ENCODE measurements at places on chromosomes 3 and 15.

DNA sequence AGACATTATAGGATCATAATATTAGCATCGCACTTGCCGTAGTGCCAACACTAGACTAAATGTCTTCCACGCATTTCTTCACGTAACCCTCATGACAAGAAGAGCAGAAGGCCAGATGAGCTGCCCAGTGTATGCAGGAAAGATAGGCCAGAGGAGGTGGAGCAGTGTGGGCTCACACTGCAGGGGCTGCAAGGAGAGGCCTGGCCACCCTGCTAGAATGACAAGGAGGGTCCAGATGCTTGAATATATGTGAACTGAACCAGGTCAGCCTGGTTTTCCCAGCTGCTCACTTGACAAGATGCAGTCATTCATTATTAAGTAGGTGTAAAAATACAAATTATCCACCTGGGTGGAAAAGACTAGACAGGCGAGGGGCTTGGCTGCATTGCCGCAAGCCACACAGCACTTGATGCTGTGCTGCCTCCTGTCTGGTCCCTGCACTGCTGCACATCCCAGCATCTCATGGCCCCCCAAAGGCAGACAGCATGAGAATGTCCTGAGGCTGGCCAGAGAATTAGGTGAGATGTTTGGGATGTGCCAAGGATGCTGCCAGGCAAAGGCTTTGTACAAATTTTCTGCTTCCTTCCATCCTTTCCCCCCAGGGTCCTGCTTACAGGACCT is 115.2 kb downstream of the NTRK3 start:
- DNase-seq: no peak

DNA sequence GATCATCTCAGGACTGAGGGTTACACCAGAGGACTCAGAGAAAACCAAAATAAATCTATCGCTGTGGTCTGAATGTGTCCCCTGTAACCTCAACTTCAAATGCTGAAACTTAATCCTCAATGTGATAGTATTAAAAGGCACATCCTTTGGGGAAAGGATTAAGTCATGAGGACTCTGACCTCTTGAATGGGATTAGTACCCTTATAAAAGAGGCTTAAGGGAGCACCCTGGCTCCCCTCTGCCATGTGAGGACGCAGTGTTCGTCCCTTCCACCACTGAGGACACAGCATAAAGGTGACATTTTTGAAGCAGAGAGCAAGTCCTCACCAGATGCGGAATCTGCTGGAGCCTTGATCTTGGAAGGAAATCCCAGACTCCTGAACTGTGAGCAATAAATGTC is 39.5 kb downstream of the SRPRB start:
- DNase-seq: no peak

GRCh38 chr15:79349525-79349924 is 38.6 kb downstream of the TMED3 start:
- no peak for DNase-seq

DNA sequence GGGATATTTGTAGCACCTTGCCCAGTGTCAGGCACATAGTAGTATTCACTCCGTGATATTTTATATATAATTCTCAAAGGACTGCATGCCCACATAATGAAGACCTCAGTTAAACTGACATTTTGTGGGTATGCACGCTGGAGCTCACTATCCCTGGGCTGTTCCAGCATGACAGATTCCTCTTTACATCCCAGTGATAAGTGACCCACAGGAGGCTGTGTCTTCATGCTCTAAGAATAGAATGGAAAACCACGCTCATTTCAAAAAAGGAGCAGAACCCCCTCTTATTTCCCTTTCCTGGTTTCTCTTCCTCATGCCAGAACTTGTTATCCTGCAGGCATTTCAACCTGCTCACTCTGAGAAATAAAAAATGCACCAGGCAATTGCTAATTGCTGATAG is 717.5 kb downstream of the AGBL1 start:
- no peak for DNase-seq

GRCh38 chr3:14435175-14436014 is 33.0 kb downstream of the SLC6A6 start:
- no peak for DNase-seq

GRCh38 chr3:12235691-12236090 is 53.2 kb upstream of the PPARG start:
- peak; percentile 48 for DNase-seq

- no peak for DNase-seq
Measured at GRCh38 chr3:61769266-61769990, 208.1 kb downstream of the PTPRG start.

DNA sequence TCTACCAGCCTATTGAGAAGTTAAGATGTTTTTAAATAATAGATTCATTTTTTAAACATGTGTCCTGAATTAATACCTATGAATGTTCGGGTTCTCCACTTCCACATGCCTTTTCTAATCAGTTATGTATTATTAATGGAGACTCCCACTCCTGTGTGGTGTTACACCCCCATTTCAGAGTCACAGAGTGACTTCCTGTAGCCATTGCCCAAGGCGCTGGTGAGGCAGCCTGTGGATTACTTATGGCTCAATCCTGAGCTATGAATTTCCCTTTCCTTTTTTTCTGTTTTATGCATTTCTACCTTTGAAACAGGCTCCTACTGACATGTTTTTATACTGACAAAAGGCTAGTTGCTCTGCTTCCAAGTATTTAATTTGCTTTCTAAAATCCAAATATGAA is 162.3 kb downstream of the GABRG3 start:
- DNase-seq: no peak

GRCh38 chr3:28947751-28948150 is 333.1 kb upstream of the RBMS3 start:
- DNase-seq: no peak

- DNase-seq: no peak
Measured at GRCh38 chr15:89400116-89400781, 65.6 kb upstream of the POLG start.

DNA sequence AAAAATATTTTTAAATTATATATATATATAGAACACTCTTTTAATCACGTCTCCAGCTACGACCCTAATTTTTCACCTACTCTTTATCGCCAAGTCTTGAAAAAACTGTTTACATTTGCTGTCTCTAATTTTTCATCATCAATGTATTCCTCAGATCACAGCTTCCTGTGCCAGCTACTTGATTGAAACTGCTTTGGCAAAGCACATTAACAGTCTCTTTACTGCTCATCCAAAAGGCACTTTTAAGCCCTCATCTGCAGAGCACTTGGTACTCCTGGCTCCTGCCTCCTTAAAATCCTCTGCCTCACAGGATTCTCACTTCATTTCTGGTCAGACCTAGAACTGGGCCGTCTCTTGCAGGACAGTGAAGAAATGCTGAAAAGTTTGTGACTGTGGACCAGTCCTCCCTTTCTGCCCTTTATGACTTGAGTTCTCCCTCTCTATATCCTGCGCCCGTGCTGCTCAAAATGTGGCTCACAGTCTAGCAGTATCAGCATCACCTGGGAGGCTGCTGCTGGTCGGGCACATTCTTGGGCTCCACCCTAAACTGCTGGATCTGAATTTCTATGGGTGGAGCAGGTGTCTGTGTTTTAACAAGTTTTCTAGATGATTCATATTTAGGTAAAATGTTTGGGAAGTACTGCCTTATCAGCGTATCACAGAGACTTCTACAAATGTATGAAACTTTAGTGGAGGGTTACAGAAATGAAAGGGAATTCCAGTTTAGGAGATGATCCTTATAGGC is 196.8 kb downstream of the ADAMTSL3 start:
- DNase-seq: no peak

GRCh38 chr3:189842681-189843602 is 211.8 kb downstream of the TP63 start:
- peak; percentile 34 for DNase-seq

DNA sequence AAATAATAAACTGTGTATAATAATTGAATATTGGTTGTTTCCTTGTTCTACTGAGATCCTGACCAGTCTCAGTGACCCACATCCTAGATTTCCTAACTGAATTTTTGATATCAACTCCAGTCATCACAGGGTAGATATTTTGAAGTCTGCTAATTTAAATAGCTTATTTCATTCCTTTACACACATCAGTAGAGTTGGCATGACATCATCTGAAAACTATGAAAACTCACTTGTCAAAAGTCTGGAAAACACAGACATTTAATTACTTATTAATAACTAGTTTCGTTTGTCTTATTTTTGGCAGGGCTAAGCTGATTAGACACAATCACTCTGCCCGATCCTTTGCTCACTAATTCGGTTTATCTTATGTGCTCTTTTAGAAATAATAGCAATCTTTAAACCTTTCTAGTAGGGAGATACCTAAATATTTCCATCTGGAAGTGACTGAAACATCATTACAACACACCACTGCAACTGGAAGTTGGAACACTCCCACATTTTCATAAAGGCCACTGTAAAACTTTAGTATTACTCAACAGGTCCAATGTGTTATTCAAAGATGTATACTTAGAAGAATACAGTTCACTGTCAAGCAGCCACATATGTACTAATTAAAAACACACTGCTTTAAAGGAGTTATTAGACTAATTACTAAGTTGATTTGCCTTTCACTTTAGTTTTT is 198.4 kb upstream of the ZNF717 start:
- no peak for DNase-seq

GRCh38 chr3:64650096-64650622 is 37.6 kb downstream of the ADAMTS9 start:
- DNase-seq: no peak

DNA sequence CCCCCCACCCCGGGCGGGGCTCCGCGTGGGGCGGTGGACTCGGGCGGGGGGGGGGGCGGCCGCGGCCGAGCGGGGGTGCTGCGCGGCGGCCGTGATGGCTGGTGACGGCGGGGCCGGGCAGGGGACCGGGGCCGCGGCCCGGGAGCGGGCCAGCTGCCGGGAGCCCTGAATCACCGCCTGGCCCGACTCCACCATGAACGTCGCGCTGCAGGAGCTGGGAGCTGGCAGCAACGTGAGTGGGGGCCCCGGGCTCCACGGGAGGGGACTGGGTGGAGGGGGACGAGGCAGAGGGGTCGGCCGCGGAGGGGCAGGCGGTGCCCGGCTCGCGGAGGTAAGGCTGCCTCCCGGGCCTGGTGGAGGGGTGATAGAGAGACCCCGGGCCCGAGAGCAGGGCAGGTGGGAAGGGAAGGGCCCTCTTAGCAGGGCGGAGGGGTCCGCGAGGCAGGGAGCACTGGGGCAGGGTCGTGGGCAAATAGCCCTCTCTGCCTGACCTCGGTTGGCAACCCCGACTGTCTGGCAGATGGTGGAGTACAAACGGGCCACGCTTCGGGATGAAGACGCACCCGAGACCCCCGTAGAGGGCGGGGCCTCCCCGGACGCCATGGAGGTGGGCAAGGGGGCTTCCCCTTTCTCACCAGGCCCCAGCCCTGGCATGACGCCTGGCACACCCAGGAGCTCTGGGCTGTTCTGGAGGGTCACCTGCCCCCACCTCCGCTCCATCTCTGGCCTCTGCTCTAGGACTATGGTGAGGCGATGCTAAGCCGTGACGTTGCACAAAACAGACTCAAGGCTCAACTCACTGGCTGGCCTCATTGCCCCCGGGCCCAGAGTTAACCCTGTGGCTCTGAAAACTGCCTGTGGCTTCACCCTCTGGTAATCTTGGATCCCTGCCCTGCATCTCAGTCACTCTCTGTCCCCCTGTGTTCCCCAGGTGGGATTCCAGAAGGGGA is at the start of gene ECE2:
Gene ECE2 (plus strand): TSS at position 62 of the 950 bp plus-strand sequence. CDS start 132 bp downstream, at position 194.
- DNase-seq: no peak

- DNase-seq: no peak
Measured at GRCh38 chr3:85939074-85939482, 980.3 kb downstream of the CADM2 start.

- DNase-seq: no peak
Measured at GRCh38 chr3:18217507-18218174, 207.5 kb downstream of the SATB1 start.

DNA sequence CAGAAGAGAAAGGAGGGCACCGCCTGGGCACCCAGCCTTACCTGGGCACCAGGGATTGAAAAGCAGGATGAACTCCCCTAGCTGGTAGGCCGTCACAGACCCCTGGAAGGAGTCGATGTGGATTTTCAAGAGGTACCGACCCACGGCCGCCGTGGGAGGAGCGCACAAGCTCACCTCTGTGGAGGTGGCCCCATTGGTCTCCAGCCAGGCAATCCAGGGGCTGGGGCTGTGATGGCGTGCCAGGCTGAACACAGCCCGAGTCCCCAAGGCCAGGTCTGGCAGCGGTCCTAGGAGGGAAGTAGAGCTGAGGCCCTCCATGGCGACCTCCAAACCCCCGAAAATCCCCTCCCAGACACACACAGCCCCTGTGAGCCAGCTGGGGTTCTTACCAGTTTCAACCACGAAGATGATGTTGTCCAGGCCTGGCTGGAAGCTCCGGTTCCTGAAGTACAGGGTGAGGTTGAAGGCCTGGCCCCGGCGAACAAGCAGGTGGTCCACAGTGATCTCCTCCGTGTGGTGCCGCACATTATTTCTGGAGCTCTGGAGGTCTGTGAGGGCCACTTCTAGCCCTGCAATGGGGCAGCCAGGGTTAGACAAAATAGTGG is 6.6 kb downstream of the TGM5 start:
- DNase-seq: no peak

DNA sequence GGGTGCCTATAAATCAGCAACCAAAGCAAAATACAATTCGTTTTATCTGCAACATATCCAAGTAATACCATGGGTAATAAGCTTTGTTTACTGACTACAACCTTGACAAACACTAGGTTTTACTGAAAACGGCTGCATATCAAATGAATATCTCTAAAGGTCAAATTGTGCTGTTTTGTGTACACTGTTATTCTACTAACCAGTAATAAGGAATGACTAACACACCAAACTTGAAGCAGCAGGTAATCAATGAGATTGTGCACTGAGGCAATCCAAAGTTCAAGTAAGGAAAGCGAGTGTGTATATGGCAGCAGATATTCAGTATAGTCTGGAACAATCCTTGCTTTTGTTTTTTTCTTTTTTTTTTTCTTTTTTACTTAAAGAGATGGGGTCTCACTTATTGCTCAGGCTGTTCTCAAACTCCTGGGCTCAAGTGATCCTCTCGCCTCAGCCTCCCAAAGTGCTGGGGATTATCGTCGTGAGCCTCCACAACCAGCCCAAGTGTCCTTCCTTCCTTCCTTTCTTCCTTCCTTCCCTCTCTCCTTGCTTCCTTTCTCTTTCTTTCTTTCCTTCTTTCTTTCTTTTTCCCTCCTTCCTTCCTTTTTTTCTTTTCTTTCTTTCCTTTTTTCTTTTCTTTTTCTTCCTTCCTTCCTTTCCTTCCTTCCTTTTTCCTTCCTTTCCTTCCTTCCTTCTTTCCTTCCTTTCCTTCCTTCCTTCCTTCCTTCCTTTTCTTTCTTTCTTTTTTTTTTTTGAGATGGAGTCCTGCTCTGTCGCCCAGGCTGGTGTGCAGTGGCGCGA is 34.9 kb downstream of the AP3S2 start:
- DNase-seq: no peak

DNA sequence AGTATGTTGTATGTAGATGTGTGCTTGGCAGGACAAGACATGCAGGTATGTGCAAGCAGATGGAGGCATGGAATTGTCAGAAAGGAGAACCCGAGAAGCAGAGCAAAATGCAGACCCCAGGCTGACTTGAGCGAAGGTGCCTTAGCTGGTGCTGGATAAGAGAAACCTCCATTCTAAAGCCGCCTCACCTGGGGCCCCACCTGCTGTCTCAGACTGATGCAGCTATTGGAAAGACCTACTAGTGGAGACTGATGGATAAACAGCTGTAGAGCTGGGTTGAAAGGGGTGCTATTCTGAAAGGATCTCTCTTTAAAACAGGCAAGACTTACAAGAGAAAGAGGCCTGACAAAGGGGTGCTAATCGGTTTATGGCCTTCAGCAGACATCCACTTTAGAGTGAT is 86.2 kb downstream of the EPHB1 start:
- DNase-seq: no peak

GRCh38 chr3:115659253-115660220 is 36.2 kb downstream of the GAP43 start:
- no peak for DNase-seq

All from LoVo (cell line).